ENCODE measurements at places on chromosomes 16 and 17.

DNA sequence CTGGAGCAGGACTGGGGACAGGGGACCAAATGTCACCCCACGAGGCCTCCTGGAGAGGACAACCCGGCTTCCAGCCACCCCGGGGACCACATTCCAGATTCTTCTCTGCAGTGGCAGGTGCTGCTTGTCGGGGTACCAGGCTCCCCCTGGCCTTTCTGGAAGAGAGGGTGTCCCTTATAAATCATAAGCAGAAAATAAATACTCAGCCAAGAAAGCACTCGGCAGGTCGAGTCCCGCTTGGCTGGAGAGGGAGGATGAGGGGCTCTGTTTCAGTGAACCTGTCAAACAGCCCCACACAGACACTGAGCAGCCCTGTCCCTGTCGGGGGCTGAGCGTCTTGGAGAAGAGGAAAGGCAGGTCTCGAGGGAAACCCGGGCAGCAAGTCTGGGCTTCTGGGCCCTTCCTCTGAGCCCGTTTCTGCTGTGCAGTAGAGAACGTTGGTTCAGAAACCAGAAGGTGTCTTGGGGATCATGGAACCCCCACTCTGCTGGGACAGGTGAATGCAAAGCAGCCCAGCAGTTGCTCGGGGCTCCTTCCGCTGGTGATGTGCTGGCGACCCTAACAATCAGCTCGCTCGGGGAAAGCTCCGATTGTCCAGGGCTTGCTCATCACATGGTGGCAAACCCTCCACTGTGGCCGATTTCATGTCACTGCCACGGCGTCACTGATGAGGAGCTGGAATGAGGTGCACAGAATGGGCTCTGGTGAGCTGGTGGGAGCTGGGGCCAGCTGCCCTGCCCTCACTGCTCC, 36.6 kb downstream of the COX4I1 start:
- no peak for DNase-seq

- no peak for DNase-seq
Observed at GRCh38 chr17:4161192-4161966, 18.4 kb downstream of the CYB5D2 start.

DNA sequence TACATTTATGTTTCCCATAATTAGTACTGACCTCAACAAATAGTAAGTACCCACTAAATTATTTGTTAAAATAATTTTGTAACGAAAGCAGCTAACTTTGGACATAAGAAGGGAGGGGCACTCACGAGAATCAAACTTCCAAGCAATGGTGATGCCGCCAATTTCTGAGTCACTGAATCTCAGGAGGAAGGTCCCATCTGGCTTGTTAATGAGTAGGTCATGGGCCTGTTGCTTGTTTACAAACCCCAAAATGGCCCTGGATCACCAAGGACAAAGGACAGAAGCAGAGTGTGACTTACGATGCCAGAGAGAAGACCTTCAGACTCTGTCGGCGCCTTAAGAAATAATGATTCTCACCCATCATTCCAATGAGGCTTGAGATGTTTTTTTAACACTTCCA, 15.8 kb upstream of the GHDC start:
- no peak for DNase-seq

DNA sequence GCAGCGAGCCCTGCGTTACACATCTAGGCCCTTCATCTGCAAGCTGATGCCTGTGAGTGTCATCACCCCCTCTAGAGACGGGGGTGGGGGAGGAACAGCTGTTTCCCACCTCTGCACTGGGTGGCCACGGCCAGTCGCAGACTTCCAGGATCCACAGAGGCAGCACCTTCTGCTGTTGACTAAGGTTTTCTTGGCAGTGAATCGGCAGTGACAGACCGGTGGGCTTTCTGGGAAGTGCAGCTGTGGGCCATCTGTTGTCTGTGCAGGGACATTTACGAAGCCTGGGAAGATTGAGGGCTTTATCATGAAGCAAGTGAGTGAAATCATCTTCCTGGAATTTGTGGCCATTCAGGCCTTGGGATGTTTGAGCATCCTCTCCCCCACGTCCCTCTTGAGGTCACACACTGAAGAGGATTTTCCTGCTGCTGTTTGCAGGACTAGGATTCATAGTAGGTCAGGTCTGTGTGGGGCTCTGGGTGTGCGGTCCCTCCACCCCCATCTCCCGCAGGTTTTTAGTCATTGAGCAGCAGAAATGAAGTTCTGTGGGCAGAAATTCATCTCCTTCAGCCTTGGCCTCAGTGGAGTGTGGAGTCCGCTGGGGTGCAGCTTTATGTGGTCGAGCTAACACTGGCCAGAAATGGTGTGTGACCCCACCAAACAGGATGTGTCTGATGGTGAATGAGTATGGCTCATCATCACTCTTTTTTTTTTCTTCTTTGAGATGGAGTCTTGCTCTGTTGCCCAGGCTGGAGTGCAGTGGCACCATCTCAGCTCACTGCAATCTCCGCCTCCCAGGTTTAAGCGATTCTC, 12.0 kb downstream of the PGS1 start:
- DNase-seq = no peak

DNA sequence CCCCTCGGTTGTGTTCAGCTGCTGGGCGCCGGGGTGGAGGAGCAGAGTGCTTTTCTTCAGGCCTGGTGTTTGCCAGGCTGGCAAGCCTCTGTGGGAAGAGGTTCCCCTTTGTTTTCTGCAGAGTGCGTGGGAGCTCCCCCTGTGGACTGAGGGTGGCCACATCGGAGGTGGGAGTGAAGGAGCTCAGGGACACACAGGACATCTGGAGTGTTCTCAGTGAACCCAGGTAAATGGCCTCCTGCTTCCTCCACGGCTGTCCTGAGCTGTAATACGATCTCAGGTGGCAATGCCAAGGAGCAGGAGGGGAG, 39.2 kb upstream of the IRF8 start:
- DNase-seq = no peak
